T-helper 22 cell (primary cell): ENCODE measurements at places on chromosomes 6 and 20.

- DNase-seq, result no peak
Measured at GRCh38 chr6:20301256-20301655, 89.0 kb upstream of the MBOAT1 start.

- no peak for DNase-seq
Measured at GRCh38 chr6:24493945-24494820, 586 bp upstream of the ALDH5A1 start.

DNA sequence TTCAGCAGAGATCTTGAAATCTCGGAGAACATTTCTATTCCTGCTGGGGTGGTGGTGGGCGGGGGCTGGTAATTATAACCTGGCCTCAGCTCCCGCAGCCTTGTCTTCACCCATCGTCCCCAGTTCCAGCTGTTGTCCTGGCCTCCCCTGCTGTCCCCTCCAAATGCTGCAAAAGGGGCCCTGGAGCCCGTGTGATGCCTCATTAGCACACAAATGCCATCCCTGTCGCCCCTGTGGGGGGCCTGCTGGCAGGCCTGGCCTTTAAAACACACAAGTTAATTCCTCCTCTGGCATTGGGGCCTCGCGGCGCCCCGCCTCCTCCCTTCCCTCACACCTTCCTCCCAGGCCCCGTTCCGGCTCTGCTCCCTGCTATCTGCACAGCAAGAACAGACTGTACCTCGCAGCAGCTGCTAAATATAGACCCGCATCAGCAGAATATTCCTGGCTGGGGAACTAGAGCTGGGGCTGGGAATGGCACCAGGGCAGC lies 85.7 kb downstream of the CDH22 start:
- DNase-seq, result no peak

GRCh38 chr6:39243809-39244208 lies 14.5 kb upstream of the KCNK5 start:
- DNase-seq, result no peak

DNA sequence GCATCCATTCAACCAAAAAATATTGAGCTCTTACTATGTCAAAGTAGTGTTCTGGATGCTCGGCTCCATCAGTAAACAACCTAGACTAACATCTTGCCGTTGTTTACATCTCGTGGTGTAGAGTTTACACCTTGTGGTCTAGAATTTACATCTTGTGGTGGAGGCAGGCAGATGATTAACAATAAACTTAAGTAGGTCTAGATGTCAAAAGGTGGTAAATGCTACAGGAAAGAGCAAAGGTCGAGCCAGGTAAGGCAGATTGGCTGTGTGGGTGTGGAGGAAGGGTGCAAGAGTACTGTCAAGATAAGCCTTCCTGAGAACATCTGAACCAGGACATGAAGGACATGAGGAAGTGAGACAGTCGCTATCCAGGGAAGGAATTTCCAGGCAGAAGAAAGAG lies 88.4 kb upstream of the ESR1 start:
- no peak for DNase-seq

- no peak for DNase-seq
Measured at GRCh38 chr6:4259391-4259790, 124.0 kb upstream of the ECI2 start.

- DNase-seq, result no peak
Measured at GRCh38 chr6:2264932-2265331, 19.5 kb upstream of the GMDS start.

DNA sequence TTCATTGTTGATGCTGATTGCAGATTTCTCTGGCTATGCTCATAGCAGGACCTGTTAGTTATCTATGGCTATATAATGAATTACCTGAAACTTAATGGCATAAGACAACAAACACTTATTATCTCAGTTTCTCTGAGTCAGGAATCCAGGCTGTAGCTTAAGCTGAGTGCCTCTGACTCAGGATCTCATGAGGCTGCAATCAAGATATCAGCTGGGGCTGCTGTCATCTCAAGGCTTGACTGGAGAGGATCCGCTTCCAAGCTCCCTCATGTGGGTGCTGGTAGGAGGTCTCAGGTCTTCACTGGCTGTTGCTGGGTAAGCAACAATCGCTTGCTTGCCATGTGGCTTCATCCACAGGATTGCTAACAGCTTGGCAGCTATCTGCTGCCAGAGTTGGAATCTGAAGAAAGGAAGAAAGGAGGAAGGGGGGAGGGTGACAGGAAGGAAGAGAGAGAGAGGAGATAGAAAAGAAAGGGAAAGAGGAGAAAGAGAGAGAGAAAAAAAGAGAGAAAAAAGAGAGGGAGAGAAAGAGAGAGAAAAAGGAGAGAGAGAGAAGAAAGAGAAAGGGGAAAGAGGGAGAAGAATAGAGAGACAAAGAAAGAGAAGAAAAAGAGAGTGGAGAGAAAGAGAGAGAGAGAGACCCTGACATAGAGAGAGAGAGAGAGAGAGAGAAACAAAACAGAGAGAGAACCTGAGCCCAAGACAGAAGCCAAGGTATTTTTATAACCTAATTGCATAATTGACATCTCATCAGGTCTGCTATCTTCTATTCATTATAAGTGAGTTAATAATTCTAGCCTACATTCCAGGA lies 579.0 kb upstream of the BTBD3 start:
- no peak for DNase-seq

- DNase-seq, result no peak
Measured at GRCh38 chr6:101294676-101295075, 98.8 kb upstream of the GRIK2 start.

DNA sequence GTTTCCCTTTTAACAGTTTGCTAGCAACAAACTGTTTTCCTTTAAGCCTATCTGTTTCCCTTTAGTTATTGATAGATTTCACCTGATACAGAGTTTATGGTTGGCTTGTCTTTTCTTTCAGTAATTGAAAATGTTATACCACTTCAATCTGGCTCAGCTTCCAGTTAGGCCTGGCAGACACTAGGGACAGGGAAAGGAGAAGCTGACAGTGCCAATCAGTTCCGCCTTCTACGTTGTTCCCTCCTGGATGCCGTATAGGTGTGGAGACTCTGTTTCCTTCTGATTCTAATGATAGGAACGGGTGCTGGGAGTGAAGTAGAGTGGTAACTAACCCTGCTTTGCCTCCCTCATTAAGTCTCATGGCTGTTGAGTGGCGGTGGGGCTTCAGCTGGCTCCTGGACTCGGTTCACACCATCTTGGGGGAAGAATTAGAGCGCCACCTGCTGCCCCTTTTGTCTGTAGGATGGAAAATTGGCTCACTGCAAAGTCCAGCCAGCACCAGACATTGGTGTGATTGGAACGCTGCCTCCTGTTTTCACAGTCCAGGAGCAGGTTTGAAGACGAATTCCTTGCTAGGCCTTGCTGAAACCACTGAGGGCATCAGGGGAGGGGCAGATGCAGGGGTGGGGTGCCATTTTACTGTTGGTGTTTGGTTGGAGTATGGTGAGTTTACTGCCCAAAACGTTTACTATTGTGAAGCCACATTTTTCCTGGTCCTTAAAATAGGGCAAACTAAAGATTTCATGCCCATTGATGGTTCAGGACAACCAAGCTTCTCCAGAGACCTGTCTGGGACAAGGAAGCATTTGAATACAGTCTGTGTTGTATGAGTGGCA lies 1729.5 kb downstream of the GRIK2 start:
- no peak for DNase-seq

- no peak for DNase-seq
Measured at GRCh38 chr6:44624226-44624625, 236.7 kb downstream of the CDC5L start.

DNA sequence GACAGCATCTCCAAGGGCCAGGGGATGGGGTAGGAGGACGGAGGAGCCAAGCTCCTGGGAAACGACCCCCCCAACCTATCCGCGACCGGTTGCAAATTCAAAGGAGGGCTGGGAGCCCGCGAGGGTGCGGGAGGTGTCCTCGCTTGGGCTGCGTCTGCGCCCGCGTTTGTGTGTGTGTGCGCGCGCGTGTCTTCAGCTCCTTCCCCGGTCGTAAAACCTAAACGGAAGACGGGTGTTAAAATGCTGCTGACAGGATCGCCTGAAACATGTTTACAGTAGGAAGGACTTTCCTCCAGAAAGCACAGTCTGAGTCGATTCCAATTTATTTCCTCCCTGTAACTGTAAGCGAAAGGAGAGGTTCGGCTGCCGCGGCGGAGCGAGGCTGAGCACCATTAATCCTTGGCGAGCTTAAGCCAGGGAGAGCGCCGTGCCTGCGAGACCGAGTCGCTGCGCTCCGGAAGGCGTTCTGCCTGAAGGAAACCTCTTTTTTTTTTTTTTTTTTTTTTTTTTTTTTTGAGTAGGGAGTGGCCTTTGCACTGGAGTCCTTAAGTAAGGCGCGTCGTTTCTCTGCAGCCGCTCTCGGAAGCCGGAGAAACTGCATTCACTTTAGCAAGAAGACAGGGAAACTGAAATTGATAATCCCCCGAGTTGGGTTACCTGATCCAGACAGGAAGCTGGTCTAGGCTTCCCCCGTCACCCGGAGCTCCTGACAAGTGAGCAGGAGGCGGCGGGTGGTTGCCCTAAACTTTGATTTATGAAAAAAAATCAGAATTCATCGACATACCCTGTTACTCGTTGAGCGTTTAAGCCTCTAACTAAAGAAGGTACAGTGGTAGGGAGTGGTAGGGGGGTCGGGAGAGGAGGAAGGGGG lies 4.8 kb upstream of the SOX4 start:
- no peak for DNase-seq

- DNase-seq, result no peak
Measured at GRCh38 chr6:95866732-95867131, 149.0 kb upstream of the FUT9 start.

- DNase-seq, result no peak
Measured at GRCh38 chr6:31478186-31478950, 19.6 kb upstream of the MICB start.

DNA sequence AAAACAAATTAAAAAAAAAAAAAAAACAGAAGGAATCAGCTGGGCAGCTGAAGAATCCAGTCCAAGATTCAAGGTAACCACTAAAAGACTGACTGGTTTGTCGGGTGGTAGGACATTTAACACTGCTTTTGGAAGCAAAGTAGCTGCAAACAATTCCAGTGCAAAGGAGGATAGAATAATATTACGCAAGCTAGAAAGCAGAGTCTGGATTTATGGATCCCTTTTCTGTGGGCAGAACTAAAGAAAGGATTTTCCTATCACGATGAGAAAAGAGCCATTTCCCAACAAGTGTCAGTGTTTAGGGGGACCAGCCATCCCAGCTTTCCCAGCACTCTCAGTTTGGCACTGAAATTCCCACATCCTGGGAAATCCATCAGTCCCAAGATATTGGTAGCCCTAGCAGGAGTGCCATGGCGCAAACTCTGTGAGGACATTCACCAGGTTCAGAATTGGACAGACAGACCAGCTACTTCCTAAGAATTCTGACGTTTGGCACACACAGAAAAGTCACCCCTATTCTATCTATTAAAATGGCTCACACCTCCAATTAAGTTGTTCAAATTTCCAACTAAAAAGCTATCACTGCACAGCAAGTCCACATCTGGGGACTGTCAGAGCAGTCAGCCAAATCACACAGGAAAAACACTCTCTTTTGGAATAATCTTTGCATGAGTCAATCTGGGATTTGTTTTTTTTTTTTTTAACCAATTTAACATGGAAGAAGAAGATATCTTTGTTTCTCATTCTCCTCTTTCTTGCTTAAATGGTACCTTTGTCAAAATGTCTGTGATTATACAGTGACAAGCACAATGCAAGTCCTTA lies 356.8 kb upstream of the ARID1B start:
- DNase-seq, result no peak

DNA sequence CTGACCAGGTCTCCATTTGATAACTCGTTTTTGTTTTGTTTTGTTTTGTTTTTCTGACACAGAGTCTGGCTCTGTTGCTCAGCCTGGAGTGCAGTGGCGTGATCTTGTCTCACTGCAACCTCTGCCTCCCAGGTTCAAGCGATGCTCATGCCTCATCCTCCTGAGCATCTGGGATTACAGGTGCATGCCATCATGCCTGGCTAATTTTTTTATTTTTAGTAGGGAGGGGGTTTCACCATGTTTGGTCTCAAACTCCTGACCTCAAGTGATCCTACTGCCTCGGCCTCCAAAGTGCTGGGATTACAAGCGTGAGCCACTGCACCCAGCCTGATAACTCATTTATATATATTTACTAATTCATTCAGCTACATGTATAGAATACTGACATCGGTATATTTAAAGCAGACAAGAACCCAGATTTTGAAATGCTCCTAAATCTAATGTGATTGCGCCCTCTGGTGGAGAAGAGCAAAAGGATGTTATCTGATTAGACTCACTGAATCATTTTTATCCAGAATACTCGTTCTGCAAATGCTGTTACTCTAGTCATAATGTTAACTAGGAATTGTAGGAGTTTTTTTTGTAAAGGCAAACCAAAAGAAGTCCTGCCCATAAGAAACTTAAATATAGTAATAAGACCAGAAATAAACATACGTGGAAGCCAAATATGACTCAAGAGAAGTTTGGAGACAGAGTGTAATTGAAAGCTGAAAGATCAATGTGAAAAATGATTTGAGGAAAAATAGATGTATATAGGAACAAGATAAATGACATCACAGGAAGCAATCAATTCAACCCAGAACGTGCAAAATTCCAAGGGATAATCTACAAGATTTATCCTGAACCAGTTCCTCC lies 5.3 kb upstream of the COL12A1 start:
- DNase-seq, result no peak

GRCh38 chr20:16314748-16315159 lies 258.5 kb downstream of the KIF16B start:
- DNase-seq, result no peak

DNA sequence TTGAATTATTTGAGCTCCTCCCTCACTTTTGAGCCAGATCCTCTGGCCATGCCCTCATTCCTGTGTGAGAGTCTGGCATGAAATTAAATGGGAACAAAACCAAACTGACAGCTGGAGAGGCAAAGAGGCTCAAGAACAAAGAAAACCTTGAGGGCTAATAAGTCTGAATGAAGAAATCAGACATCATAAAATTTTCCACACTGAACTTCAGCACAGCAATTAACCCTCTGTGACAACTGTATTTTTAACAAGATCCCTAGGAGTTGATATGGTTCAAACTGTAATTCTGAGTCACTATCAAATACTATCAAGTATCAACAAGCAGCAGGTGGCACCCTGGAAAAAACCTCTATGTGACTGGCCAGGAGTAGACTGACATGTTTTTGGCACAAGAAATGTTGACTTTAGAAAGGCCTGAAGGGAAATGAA lies 109.4 kb upstream of the EMILIN3 start:
- DNase-seq, result no peak

- DNase-seq, result no peak
Measured at GRCh38 chr6:15378866-15379265, 133.0 kb downstream of the JARID2 start.

- no peak for DNase-seq
Measured at GRCh38 chr6:12403947-12404647, 113.9 kb downstream of the EDN1 start.

DNA sequence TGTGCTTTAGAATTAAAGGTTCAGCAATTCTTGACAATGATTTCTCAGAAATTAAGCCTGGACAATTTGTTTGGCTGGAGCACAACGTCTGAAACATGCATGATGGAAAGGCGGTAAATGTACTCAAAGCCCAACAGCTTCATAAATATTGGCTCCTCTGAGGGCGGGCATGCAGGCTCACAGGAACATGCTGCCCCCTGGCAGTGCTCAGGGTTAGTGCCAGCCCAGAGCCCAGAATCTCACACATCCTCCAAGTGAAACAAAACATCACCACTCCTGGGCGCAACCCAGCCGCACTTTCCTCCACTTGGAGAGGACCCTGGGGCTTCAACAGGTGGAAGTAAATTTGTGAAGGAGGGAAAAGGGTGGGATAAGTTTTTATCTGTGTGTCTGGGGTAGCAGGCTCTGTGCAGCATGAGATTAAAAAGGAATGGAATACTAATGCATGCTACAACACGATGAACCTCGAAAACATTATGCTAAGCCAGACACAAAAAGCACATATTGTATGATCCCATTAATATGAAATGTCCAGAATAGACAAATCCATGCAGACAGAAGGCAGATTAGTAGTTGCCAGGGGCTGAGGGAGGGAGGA lies 54.1 kb upstream of the PTPRT start:
- no peak for DNase-seq

- DNase-seq, result no peak
Measured at GRCh38 chr20:49496553-49497397, 14.3 kb upstream of the KCNB1 start.
